ENCODE measurements at places on chromosomes 1 and 21.

GRCh38 chr1:84857906-84858305 is 35.1 kb downstream of the LPAR3 start:
- no peak for DNase-seq

DNA sequence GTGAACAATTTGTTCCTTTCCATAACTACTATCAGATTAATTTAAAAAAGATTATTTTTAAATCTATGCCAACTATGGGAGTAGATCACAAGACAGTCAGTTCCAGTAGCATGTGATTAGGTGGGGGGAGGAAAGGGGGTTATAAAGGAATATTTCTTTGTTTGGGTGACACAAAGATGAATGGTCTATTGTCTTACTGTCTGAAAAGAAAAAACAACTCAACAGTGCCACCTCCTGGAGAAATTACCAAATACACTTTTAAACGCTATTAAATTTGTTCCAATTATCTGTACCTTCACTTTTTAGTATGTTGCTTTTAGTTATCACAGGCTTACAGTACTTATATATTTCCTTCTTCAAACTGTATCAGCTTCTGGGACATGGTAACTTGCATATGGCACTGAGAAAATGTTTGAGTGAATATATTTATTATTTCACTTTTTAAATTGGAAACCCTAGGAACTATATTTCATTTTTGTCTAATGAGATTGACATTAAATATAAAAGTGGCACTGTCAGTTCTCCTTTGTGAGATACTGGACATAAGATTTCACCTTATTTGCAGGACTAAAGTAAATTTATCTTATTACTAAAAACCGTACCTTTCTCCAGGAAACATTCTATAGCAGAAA is 1.7 kb upstream of the SORT1 start:
- DNase-seq = peak; percentile 56

DNA sequence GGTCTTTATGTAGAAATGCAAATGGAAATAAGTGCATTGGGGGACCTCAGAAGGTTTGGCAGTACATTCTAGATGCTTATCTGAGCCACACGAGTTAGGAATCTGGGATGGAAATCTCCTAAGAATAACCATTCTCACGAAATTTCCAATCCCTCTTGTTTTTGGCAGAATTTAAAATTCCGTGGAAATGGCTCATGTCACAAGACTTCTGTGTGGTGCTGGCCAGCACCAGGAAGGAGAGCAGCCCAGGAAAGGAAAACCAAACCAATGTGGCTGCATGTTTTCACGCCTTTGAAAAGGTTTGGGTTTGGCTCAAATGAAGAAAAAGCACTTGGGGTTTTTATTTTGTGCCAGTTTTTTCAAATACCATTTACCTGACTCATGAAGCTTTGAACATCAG is 80.1 kb upstream of the KCNK2 start:
- peak; percentile 98 for DNase-seq

- peak; percentile 57 for DNase-seq
These were observed 755 bp downstream of the SCMH1 start for GRCh38 chr1:41241354-41241748.

GRCh38 chr1:113980110-113980509 is 836 bp downstream of the OLFML3 start:
- DNase-seq = peak; percentile 79

GRCh38 chr1:44417351-44418021 is 12.4 kb downstream of the RNF220 start:
- no peak for DNase-seq

DNA sequence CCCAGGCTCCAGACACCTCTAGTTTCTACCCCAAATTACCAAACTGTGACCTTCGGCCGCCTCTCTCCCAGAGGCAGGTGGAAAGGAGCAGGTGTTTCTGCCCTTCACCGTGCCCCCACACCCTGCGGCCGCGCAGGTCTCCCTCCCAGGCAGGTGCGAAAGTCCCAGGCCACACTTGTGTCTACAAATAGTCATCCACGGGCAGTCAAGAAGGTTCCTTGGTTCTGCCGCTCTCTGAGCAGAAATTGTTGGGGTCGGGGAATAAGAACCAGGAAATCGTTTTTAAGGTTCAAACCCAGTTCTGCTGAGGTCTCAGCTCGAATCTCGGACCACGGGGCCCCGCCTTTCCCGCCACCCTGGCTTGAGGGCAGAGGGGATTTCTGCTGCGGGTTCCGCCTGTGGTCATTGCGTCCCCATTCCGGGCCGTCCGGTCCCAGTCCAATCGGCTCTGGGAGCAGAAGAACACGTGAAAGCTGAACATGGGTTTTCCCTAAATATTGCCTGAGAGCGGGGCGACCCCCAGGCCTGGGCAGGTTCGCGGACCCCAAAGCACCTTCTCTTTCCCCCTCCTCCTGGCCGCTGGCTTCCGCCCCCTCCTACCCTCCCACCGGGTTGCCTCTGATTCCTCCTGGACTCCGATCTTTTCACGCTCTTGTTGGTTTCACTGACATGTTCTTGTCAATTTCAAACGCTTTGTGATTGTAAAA is 1.2 kb upstream of the ATF3 start:
- DNase-seq = no peak

GRCh38 chr1:11569551-11569950 is 84.7 kb downstream of the FBXO2 start:
- DNase-seq = no peak

DNA sequence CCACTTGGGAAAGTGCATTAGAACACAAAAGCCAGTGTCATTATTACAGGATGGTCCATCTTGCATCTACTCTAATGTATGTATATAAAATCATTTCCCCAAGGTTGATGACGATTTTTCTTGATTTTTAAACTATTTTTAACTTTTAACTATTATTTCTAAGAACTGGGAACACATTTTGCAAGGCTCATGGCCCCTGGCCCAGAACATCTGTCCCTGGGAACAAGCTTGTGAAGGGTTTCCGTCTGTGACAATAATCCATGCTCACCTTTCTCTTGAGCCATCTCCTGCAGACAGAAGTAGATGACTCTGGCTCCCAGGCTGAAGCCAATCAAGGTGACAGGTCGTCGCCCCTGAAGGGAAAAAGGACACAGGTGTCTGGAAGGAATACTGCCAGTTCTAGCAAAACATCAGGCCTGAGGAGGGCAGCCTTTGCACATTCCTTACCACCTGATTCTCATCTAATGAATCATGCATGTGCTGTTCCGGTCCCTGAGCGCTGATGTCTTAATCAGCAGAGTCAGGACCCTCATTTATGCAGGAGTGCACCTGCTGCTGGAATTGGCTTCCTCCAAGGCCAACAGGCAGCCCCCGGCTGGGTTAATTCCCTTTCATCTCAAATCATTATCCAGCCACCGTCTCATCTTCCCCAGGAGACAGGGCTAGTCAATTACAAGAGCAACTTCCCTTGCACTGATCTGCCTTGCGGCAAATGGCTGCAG is 62.5 kb downstream of the TMCO4 start:
- peak; percentile 36 for DNase-seq

GRCh38 chr1:53842347-53842746 is 4.3 kb upstream of the NDC1 start:
- DNase-seq = no peak

DNA sequence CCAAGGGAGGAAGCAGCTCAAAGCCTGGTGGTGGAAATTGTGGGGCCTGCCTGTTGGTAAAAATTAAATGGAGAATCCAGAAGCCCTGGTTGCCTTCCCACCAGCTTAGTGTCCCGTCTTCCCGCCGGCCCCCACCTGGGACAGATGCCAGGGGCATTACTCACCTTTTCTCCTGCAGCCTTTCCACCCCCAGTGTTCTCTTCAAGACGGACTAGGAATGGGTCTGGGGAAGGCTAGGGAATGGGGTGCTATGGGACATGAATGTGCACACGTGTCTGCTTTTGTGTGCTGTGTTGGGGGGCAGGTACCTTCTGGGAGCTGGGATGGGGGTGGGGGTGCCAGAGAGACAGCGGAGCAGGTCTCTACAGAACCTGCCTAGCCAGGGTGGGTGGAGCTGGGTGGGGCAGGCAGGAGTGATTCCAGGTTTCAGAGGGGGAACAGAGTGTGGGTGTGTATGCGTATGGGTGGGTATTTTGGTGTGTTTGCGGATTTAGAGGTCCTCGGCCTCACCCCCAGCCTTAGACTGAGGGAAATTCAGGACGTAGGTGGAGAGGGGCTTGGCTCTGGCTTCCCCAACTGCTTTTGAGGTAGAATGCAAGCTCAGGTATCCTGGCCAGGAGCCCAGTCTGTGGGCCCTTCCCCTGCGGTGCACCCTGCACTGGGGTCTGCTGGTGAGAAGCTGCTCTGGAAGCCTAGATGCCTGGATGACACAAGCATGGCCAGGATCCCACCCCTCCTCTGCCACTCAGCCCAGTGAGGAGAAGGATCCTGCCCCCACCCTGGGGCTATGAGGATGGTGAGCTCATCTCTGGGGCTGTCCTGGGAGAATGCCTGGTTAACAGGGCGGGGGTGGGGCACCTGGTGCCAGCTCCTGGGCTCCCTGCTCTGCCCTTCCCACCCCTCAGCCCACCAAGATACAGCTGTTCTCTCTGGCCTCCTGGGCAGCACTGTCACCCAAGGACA is 7.8 kb downstream of the VANGL2 start:
- DNase-seq = peak; percentile 52
